ENCODE measurements at places on chromosomes 3 and 15.

DNA sequence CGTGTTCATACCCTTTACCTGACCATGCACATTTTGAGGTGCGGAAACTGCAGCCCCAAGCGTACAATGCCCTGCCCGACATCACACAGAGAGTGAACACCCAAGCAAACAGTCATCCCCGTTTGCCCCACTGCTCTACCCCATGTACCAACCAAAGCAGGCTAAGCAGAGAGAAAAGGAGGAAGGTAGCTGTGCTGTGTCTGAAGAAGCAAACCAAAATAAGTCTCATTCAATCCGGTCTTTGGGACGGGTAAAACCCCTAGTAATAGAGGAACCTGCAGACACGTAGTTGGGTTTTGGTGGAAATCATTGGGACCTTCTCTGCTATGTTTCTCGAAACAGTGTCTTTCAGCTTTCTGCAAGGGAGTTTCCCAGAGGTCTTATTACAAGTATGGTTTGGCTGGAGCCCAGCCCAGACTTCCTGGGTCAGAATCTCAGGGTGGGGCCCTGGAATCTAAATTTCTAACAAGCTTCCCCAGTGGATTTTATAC, 164.6 kb upstream of the HES1 start:
- DNase-seq: peak; percentile 42

DNA sequence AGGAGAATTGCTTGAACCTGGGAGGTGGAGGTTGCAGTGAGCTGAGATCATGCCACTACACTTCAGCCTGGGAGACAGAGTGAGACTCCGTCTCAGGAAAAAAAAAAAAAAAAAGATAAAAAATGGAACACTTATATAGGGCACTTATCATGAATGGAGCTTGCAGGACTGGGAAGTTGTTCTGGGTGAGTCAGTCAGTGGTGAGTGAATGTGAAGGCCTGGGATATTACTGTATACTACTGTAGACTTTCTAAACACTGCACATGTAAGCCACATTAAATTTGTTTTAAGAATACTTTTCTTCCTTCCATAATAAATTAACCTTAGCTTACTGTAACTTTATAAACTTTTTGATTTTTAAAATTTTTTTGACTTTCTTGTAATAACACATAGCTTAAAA, 59.8 kb downstream of the SFMBT1 start:
- DNase-seq: no peak

GRCh38 chr3:133901083-133901482, 5.4 kb upstream of the RAB6B start:
- DNase-seq: no peak

- DNase-seq: no peak
Observed at GRCh38 chr3:23932571-23932970, 12.5 kb upstream of the NR1D2 start.

DNA sequence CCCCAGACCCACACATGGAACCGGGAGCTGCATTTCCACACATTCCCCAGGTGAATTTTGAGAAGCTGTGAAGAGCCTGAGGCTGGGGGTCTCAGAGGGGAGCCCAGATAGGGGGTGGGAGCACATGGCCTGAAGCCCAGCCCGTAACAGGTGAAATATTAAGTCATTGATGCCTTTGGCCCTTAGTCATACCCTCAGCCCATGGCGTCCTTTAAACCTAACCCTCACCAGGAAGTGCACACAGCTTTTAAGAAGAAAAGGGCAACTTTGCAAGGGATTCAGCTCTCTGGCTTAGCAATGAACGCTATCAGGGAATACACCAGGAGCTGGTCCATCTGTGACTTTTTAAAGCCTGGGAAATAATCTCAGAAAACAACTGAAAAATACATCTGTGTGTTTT, 40.6 kb downstream of the WNT7A start:
- DNase-seq: no peak

GRCh38 chr15:94258246-94258645, 26.9 kb downstream of the MCTP2 start:
- no peak for DNase-seq

DNA sequence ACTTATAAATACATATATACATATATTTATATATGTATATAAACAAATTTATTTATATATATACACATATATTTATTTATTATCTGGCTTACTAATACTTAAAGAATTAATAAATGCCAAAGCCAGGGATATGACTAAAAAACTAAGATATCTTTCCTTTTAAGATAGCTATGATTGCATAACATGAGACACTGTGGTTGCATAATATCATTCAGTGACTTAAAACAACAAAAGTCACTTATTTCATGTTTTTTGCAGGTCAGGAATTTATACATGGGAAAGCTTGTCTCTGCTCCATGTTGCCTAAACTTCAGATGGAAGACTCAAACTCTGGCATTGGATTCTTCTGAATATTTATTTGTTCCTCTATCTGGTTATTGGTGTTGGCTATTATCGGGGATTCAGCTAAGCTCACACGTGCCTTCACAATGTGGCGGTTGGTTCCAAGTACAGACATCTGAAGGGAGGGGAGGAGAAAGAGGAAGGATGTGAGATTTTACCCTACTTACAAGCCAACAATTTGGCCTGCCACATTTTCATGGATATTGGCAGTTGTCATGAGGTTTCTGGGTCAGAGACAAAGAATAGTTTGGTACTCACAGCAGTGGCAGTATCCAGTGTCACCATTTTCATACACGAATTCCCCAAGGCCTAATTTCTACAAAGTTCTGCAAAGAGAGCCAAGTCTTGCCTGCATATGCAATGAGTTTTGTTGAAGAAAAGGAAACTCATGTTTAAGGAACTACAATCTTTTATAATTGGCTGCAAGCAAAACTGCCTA, 381.6 kb downstream of the EPHA3 start:
- no peak for DNase-seq

- no peak for DNase-seq
Observed at GRCh38 chr15:31374986-31375385, 48.4 kb downstream of the KLF13 start.

DNA sequence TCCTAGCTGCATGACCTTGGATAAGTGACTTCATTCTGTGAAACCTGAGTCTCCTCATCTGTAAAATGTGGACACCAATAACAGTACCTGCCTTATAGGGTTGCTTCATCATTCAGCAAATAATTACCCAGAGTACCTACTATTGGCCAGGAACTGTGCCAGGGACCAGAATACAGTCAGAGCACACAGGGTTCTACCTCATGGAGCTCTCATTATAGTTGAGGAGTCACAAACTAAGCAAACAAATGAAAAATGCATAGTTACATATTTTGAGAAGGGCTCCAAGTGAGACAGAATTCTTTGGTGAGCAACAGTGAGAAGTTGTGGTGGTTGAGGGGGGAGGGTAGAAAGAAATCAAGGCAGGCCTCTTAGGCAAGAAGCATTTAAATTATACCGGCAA, 308.6 kb upstream of the WNT5A start:
- no peak for DNase-seq

DNA sequence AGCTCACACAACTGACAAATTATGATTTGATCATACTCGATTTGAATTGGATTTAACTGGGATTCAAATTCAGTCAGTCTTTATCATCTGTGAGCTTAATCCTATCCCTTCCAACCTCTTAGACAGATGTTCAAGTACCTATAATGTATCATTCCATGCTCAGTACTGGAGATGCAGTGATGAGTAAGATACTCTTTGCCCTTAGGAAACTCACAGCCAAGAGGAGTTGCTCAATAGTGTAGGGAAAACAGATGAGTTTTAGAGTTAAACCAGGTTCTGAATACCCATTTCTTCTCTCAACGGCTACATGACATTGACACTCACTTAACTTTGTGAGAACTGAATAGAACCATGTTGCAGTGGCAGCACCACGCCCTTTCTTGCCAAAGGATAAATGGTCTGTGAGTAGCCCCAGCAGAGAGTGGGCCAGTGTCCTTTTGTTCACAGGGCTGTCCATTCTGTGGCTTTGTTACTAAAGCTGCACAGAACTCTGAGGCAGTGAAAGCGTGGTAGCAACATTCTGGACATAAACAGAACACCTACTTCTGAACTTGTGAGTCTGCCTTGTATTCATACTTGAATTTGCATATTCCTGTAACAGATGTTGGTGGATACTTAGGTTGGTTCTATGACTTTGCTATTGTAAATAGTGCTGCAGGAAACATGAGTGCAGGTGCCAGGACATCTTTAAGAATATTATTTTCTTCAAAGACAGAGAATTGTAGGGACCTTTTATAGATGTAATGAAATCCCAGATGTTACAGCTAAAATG, 91.6 kb downstream of the RASA2 start:
- no peak for DNase-seq

GRCh38 chr3:184373422-184373821, 4.6 kb downstream of the THPO start:
- no peak for DNase-seq

DNA sequence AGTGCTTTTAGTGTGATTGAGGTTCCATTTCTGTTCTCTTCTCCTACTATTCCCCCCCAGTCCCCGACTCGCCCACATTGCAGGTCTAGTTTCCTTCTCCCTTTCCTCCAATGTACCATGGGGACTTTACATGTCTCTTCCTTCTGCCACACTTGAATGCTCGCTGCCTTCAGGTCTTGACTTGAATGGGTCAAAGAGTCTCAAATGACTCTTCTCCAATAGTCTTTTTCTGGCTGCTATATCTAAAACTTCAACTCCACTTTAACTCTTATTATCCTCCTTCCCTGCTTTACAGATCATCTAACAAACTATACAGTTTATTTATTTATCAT, 213.9 kb upstream of the SLC2A2 start:
- no peak for DNase-seq

DNA sequence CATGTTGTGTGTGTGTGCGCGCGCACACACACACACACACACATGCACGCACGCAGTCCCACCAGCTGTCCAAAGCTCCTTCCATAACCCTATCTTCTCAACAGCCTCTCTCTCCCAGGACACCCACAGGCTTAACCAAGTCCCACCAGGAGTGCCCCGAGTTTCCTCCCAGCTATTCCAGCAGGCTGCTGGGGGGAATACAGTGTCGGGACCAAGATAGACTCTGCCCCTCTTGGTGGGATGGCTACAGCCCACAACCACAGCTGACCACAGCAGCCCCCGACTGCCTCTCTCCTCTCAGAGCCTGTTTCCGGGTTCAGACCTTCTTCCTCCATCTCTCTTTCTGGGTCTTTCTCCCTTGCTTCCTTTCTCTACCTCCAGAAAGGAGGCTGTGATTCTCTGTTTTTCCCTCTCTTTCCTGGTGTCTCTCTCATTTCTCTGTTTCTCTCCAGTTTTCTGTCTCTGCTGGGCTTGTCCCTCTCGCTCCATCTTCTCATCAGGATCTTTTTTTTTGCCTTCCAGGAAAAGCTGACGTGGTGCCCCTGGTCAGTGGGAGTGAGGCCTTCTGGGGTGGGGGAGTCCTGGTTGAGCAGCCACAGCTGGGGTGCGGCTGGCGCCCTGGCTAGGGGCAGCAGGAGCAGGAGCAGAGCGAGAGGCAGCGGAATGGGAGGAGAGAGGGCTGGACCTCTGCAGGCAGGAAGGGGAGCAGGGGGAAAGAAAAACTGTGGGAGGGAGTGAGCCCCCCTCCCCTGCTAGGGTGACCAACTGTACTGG, 3.3 kb upstream of the ISLR start:
- no peak for DNase-seq

DNA sequence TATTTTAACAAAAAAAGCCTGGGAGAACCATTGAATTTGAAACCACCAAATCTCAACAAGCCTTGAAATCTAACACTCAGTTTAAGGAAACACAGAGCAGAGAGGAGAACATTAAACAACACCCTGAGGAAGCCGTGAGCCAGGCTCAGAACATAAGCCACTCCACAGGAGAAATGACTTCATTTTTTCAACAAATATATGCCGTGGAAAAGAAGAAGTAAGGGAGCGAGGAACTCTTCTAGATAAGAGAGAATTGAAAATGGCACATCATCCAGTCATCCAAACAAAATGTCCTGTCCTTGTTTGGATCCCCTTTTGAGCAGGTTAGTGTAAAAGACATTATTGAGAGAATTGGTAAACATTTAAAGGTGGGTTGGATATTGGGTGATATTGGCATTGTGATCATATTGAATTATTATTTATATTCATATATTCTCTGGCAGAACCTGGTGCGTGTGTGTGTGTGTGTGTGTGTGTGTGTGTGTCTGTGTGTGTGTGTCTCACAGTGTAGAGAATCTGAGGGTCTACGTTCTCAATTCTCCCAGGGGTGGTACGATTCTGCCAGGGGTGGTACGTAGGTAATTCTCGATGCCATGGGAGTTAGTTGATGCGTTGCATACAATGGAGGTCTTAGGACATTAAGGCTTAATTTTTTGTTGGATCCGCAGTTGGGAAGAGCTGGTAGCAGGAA, 94.4 kb downstream of the ST6GAL1 start:
- no peak for DNase-seq

DNA sequence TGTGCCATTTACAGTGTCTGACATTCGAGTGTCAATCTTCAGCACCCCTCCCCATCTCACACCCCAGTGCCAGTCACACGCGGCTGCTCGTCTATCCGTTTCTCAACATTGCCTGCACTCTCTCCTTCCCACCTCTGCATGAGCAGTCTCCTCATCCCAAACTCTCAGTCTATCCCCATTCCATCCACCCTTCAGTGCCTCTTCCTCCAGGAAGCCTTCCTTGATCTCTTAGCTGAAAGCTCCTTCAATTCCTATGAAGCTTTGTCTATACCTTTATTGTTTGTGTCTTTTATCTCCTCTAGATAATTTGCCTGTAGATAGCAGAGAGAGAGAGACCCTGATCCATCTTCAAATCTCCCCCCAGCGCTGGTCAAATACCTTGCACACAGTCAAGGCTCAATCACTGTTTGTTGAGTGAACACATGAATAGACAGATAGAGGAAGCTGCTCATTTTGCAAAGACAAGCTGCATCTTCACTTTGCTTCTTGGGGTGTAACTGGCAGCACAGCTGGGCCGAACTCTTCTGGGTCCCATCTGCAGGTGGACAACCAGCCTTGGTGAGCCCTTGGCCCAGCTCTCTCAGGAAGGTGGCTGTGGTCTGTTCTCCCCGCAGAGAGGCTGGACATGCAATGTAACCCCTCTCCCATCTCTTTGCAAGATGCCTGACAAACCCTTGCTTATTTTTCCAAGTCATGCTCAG, 52.8 kb downstream of the ITGA11 start:
- DNase-seq: no peak

DNA sequence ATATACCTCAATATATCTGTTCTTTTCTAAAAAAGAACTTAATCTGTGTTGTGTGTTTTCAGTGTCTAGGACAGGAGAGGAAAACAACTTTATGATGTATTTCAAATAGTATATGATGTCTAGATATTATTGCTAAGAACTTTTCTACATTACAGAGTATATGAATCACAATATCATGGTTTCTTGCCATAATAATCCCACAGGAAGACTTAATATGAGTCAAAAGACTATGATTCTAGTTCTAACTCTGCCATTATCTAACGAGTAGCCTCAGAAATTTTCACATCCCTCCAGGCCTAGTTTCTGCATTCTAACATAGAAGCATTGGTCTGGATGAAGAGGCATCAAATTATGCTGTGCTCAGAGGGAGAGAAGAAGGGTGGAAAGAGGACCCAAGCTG, 107.7 kb upstream of the SPRED1 start:
- DNase-seq: no peak

DNA sequence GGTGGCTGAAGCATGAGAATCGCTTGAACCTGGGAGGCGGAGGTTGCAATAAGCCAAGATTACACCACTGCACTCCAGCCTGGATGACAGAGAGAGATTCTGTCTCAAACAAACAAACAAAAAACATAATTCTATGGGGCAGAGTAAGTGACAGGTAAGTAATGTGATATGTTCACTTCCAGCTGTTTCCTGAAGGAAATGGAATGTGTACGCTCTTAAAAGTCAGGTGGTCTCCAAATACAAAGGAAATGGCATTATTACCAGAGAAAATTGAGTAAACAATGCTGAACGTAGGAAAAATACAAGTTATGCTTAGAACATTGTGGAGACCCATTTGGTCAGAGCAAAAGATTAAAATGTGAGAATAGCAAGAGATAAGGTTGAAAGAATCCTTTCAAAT, 278.5 kb downstream of the SCAPER start:
- no peak for DNase-seq
